Activated naive CD4-positive, alpha-beta T cell treated with anti-CD3 and anti-CD28 coated beads, Interleukin-2, amount 50 U/mL, for 16 hours (primary cell): ENCODE measurements at places on chromosomes 6 and 20.

- DNase-seq, result no peak
Measured at GRCh38 chr6:168919470-168920179, 334.0 kb downstream of the THBS2 start.

DNA sequence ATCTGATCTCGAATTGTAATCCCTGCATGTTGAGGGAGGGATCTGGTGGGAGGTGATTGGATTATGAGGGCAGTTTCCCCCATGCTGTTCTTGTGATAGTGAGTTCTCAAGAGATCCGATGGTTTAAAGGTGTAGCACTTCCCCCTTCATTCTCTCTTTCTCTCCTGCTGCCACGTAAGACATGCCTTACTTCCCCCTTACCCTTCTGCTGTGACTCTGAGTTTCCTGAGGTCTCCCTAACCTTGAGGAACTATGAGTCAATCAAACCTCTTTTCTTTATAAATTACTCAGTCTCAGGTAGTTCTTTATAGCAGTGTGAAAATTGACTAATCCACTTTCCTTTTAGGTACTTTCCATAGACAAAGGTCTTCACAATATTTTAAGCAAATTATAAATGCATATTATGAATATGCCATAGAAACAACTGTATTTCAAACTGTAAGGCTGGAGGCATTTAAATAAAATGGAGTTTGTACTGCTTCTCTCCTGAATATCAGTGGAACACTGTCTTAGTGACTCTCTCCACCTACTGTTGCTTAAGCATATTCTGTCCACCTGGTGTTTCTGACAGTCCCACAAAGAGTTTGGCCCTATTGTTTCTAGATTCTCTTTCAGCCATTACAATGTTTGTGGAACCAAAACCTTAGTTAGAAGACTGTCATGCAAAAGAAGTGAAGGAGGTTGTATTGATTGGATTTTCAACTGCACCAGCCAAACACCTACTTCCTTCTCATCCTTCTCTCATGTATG, 24.3 kb upstream of the IL17A start:
- DNase-seq, result peak; percentile 23

DNA sequence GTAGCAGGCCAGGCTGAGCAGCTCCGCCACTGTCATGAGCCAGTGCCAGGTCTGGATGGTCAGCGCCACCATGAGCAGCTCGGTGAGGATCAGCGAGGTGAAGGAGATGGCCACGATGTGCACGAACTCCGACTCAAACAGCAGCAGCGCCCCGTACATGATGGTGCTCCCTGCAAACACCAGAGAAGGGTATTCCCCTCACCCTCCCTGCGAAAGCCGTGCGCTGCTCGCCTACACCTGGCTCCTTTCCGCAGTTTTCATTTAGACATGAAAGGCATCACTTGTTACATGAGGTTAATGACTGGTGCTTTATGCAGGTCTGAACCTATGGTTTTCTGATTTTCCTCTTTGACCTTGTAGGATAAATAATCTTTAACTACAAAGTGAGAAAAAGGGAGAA, 62.3 kb upstream of the NFATC2 start:
- no peak for DNase-seq

- DNase-seq, result no peak
Measured at GRCh38 chr6:80502871-80503270, 396.4 kb downstream of the BCKDHB start.

- DNase-seq, result no peak
Measured at GRCh38 chr20:10445758-10446157, 10.7 kb downstream of the SLX4IP start.

DNA sequence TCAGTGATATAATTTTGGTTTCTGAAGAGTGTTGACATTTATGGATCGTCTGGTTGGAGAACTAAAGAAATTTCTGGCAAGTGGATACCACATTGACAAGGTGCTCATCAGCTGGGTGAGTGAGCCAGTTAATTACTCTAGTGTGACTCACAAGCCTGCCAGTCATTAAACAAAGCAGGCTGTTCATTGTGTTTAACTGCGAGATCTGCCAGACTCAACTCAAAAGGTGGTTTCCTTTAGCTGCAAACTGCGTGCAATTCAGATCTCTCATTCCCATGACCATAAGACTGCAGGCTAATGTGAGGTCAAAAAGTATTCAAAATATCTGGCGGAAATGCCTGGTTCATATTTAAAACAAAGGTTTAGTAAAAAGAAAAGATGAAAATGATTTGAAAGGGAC, 32.5 kb upstream of the IYD start:
- DNase-seq, result no peak

GRCh38 chr6:31407699-31408098, 4.3 kb downstream of the MICA start:
- no peak for DNase-seq

GRCh38 chr20:24194143-24194542, 205.6 kb upstream of the GGTLC1 start:
- no peak for DNase-seq

- DNase-seq, result no peak
Measured at GRCh38 chr6:154395878-154396277, 39.3 kb upstream of the IPCEF1 start.

- DNase-seq, result no peak
Measured at GRCh38 chr20:46630306-46630705, 21.0 kb downstream of the SLC13A3 start.

GRCh38 chr6:35343835-35344550, 1.6 kb downstream of the PPARD start:
- no peak for DNase-seq

- DNase-seq, result no peak
Measured at GRCh38 chr6:16174416-16175078, 45.7 kb downstream of the MYLIP start.

DNA sequence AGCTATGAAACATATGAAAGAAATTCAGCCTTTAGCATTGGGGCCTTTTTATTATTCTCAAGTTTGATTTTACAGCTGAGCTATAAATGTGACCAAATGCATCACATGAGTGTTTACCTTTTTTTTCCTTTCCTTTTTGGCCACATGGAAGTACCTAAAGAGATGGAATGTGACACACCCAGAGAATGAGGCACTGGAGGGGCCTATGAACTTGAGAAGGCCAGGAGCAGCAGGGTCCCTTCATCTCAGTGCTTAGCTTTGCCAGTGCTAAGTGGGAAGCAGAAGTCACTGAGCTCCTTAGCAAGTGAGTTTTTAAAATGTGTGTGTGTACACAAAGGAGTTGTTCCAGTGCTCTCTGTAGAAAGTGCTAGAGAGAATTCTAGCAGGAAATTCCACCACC, 44.7 kb downstream of the RREB1 start:
- DNase-seq, result no peak

DNA sequence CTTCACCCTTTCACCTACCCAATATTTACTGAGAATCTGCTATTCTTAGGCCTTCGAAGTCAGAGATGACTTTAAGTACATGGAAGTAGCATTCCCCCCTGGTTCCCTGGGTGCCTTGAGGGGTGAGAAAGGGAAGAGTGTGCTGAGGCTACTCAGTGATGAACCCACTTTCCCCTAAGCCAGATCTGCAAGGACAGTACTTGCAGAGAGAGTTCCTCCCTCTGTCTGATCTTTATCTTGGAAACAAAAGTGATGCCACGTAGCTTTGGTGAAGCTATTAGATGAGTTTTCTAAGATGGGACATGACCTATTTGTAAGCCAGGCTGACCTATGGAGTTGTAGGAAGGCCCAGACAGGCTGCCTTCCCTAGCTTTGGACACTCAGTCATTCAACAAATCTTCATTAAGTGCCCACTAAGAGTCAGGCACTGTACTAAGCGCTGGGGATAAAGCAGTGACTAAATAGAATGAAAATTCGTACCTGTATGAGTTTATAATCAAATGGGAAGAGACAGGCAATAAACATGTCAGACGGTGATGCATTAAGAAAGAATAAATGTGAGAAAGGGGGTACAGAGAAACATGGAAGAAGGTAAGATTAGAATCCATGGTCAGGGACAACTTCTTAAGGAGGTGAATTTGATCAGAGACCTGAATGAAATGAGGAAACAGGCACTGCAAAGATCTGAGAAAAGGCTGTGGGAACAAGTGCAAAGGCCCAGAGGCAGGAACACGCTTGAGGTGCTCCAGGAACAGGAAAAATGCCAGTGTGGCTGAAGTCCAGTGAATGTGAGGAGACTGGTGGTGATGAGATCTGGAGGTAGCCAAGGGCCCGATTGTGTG, 42.2 kb downstream of the BCL2L1 start:
- DNase-seq, result no peak

DNA sequence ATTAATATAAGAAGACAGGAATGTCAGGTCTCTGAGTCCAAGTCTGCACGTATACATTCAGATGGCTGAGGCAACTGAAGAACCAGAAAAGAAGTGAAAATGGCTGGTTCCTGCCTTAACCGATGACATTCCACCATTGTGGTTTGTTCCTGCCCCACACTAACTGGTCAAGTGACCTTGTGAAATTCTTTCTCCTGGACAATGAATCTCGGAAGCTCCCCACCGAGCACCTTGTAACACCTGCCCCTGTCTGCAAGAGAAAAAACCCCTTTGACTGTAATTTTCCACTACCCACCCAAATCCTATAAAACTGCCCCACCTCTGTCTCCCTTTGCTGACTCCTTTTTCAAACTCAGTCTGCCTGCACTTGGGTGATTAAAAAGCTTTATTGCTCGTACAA, 140.4 kb downstream of the SYNE1 start:
- DNase-seq, result no peak
